ENCODE measurements at places on chromosomes 6 and 20.

GRCh38 chr6:12348530-12349511 is 58.7 kb downstream of the EDN1 start:
- DNase-seq = peak; percentile 23

GRCh38 chr20:44118185-44119033 is 68.6 kb downstream of the JPH2 start:
- no peak for DNase-seq

DNA sequence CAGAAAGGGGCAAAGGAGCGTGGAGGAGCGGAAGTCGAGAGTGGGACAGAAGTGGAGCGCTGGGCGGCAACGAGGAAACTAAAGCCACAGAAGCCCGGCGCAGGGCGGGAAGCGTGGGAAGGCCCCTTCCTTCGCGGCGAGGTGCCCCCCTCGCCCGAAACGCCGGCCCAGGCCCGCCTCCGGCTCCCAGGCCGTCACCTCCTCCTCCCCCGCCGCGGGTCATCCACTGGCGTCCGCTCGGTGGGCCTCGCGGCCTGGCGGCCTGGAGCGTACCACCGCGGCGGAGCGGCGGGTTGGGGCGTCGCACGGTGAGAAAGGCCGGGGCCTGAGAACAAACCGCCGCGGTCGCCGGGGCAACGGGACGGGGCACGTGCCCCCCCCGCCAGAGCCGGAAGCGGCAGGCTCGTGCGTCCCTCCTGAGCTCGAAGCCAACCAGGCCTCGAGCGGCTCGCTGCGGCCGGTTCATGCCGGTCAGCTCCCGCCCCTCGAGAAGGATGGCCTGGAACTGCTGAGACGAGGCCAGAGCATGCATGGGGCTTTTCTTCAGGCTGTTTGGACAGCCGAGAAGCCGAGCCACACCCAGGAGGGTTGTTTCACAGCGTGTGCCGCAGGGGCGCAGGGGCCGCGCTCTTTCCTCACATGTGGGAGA is at the start of gene TCP11:
TSS of gene TCP11 (minus strand) at position 333 of the 649 bp plus-strand sequence. CDS start 469 bp downstream, outside the sequence.
- DNase-seq = no peak

GRCh38 chr20:56259948-56260347 is 11.4 kb downstream of the MC3R start:
- no peak for DNase-seq

GRCh38 chr20:4455301-4455701 is 266.4 kb upstream of the PRND start:
- DNase-seq = no peak

- DNase-seq = no peak
Observed at GRCh38 chr20:50844430-50845100, 49.7 kb downstream of the BCAS4 start.

DNA sequence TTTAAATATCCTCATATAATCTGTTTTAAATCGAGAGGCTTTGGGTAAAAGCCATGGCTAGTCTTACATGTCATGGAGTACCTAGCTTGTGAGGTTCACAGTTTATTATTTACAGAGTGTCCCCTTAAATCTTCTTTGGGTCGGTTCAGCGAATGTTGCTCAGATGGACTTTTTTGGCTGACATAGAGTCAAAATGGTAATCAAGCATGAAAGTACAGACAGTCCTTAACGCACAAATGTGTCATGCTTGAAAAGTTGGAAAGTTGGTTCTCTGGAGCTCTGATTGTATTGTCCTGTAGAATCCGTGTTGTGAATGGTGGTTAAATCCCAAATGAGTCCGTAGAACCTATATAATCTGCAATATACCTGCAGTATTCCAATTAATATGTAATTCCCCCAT is 22.0 kb downstream of the PTPN1 start:
- no peak for DNase-seq

DNA sequence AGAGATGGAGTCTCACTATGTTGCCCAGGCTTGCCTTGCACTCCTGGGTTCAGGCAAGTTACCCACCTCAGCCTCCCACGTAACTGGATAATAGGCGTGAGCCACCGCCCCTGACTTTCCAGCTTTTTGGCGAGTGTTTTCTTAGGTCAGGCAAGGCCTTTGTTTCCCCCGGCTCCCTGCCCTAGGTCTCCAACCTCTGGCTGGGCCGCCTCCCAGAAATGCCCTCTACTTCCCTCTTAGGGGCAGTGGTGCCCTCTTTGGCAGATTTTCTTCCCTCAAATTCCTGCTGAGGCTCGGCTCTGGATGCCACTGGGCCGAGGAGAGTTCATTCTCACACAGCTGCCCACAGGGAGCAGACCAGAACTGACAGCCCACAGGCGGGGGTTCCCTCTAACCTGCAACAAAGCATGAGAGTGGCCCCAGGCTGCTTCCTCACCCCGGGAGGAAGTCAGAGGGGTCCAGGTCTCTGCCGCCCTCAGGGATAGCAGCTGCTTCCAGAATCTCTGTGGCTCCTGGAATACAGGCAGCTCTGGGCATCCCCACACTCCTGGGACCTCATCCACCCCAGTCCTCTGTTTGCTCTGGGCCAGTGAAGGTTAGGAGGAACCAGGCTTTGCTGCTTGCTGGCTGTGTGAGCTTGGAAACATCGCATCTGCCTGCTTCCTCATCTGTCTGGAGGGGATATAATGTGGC is 56.5 kb downstream of the TCP11 start:
- DNase-seq = no peak

GRCh38 chr6:112571488-112572270 is 224.5 kb downstream of the RFPL4B start:
- peak; percentile 80 for DNase-seq

- no peak for DNase-seq
Observed at GRCh38 chr6:148151896-148152643, 190.6 kb upstream of the SASH1 start.

DNA sequence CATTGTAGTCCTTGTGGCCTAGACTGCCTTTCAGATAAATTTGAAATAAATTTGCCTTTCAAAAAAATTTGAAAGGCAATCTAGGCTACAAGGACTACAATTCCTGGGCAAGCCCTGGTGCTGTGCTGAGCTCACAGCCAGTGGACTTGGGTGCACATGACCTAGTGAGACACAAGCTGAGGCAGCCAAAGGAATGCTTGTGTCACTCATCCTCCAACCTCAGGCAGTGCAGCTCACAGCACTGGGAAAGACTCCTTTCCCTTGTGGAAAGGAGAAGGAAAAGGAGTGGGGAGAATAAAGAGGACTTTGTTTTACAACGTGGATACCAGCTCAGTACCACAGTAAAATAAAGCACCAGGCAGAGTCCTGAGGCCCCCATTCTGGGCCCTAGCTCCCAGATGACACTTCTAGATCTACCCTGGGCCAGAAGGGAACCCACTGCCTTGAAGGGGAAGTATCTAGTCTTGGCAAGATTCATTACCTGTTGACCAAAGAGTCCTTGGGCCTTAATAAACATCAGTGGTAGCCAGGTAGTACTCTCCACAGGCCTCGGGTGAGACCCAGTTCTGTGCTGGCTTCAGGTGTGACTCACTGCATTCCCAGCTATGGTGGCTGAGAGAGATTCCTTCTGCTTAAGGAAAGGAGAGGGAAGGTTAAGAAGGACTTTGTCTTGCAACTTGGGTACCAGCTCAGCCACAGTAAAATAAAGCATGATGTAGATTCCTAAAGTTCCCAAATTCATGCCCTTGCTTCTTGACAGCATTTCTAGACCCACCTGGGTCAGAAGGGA is 659.7 kb upstream of the FLRT3 start:
- DNase-seq = no peak

- no peak for DNase-seq
Observed at GRCh38 chr6:122484760-122485159, 13.2 kb upstream of the SERINC1 start.

DNA sequence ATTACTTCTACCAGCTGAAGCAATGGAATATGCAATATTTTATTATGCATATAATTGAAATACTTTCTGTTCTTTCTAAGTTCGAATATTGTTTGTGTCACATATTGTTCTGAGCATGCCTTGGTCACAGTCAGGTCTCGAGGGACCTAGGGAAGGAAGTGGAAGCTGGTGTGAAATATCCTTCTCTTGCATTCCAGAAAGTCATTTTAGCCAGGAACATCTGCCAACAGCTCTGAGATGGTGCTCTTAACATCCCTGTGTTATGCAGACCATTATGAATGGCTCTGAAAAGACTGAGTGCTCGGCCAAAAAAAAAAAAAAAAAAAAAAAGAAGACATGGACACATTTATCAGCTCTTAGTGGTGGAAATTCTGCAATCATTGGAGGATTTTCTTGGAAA is 132.7 kb upstream of the JAG1 start:
- DNase-seq = no peak

DNA sequence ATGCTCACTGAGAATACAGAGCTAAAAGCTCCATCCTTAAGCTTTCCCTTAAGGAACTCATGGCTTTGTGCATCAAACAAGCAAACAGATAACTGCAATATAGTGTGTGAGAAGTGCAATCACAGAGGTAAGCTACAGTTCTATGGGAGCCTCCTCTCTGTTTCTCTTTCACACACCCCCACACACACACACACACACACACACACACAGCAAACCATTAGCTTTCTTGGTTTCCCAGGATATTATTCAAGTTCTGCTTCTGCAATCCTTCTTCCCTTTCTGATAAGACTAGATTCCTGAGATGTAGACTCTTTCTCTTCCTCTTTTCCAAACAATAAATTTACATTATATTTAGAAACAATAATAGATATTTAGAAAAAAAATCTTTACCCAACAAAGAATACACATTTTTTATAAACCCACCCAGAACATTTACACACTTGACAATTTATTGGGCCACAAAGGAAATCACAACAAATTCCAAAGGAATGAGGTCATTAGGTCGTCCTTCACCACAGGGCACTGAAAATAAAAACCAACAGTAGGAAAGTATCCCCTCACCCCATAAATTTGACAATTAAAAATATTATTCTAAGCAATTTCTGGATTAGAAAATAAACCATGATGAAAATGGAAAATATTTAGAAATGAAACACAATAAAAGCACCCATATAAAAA is 9.3 kb upstream of the GFOD1 start:
- DNase-seq = no peak

- no peak for DNase-seq
Observed at GRCh38 chr20:54184071-54184470, 10.3 kb upstream of the CYP24A1 start.

DNA sequence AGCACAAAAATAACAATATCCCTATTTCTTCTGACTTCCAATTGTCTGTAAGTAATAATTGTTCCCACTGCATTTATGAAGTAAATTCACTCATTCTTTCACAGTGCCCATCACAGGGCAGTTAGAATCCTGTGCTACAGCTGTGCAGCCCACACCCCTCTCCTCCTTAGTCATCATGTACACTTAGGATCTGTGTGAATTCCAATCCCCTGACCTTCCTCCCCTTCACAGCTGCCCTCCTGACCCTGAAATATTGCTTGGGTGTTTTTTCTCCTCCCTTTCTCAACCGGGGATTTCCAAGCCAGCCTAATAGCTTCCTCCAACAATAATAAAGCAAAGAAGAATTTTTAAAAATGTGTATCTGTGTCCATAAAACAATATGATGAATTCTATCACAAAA is 91.5 kb upstream of the BEND6 start:
- no peak for DNase-seq

DNA sequence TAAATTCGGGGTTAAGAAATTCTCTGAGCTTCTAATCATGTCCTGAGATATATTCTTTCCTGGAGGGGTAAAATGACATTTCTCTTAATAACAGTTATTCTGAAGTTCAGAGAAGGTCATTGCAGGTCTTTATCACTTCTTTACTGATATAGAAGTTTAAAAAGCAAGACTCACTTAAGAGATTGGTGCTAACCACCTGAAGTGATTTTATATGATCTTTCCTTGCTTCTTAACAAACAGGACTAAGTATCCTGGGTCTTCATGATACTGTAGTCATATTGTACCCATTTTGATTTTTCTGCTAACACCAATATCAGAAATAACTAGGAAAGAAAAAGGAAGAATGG is 39.3 kb upstream of the PRDM1 start:
- DNase-seq = no peak

DNA sequence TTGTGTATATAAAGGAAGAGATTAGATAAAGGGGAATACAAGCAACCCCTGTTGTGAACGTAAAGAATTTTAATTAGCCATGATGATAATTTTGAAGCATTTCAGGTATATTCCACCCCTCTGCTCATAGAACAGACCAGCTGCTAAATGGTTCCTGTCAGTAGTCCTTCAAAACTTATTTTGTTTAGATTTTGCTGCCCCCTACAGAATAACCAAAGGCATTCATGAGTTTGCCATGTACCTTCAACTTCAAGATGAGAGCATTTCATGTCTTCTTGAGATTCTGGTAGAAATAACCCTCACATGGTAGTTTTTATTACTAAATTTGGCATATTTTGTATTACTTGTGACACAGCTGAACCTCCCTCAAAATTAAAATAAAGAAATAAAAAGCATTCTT is 1586.7 kb downstream of the HACE1 start:
- peak; percentile 60 for DNase-seq

DNA sequence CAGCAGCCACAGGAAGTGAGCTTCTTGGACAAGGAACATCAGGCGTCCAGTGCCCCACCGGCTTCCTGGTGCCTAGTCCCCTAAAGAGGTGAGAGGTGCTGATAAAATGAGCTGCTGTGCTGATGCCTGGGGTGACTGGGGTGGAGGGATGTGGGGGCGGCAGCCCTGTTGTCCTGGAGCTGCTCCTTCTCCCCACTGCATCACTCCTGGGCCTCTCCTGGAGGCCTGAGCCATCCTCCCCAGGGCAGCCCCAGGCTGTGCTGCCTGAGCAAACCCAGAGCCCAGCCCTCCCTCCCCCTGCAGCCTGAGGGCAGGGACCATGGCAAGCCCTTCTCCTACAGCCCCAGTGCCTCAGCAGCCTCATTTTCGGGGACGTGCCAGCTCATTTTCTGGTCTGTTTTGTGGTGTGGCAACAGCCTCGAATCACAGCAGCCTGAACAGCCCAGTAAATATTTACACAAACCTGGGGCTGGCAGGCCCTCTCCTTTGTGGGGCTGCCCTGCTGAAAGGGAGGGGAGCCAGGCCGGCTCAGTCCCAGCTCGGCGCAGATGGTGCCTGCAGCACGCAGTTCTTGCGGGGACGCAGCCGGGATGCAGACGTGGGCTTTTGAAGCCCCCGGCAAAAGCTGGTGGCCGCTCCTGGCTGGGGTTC is 259.9 kb downstream of the DLL1 start:
- peak; percentile 55 for DNase-seq

All from lung (tissue), 17 donors.